ENCODE measurements at places on chromosomes 11 and 22. TPM values are rescaled to one million over a fixed set of nuclear protein-coding genes. Genes with fewer than 3 reads are reported as not detected.

GRCh38 chr11:33390944-33391892, 134.0 kb downstream of the HIPK3 start:
- no peaks in the 10 kb centered on the region for H3K27me3 ChIP-seq
- H3K4me1 ChIP-seq, result no peaks in the 10 kb centered on the region
- no peaks in the 10 kb centered on the region for H3K36me3 ChIP-seq
- no peak overlapping the region for H3K4me3 ChIP-seq

- no peak overlapping the region for H3K27ac ChIP-seq
- no peaks in the 10 kb centered on the region for H3K36me3 ChIP-seq
- H3K27me3 ChIP-seq, result no peaks in the 10 kb centered on the region
- DNase-seq, result no peak
Observed at GRCh38 chr22:17675584-17675983, 37.0 kb downstream of the BCL2L13 start.

GRCh38 chr22:21632237-21632895, at the start of gene CCDC116:
Gene CCDC116, plus strand, starts transcription at chr22:21632760. Its CDS starts 422 bp downstream, at chr22:21633182.
- no peaks in the 10 kb centered on the region for H3K27me3 ChIP-seq
- DNase-seq, result peak; percentile 60
- no peak within 1 kb of the TSS for H3K4me3 ChIP-seq

- no peaks in the 10 kb centered on the region for H3K36me3 ChIP-seq
- no peaks in the 10 kb centered on the region for H3K27me3 ChIP-seq
- no peaks in the 10 kb centered on the region for H3K4me1 ChIP-seq
- H3K27ac ChIP-seq, result no peak overlapping the region
Observed at GRCh38 chr11:110199184-110199981, 97.0 kb downstream of the RDX start.

DNA sequence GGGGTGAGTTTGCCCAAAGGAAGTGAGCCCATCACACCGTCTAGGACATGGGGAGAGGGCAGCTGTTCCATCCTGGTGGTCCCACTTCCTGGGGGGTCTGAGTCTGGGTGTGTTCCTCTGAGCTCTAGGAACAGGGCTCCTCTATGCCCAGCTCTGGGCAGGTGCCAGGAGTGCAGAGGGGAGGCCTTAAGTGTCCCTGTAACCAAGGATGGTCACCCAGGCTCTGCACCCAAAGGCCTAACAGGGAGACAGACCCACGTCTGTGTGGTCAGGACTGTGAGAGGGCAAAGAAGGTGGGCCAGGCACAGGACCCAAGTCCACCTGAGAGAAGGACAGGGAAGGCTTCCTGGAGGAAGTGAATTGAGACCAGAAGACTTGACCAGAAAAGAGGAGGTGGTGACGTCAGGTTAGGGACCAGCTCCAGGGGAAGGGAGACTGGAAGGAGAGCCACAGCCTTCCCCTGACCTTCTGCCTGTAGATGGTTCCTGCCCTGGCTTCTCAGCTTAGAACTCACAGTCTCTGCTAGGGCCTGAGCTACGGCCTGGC, 11.3 kb upstream of the TCF20 start:
- H3K4me1 ChIP-seq, result no peaks in the 10 kb centered on the region
- no peak overlapping the region for H3K4me3 ChIP-seq
- no peaks in the 10 kb centered on the region for H3K36me3 ChIP-seq

GRCh38 chr11:75328426-75329277, 22.8 kb downstream of the ARRB1 start:
- H3K27ac ChIP-seq, result no peak overlapping the region
- no peaks in the 10 kb centered on the region for H3K36me3 ChIP-seq
- DNase-seq, result peak; percentile 85
- no peak overlapping the region for H3K4me3 ChIP-seq
- no peaks in the 10 kb centered on the region for H3K27me3 ChIP-seq
- no peaks in the 10 kb centered on the region for H3K4me1 ChIP-seq

- DNase-seq, result no peak
- H3K36me3 ChIP-seq, result no peaks in the 10 kb centered on the region
- no peaks in the 10 kb centered on the region for H3K27me3 ChIP-seq
- H3K27ac ChIP-seq, result no peak overlapping the region
Observed at GRCh38 chr11:27209562-27210005, 153.4 kb downstream of the CCDC34 start.

DNA sequence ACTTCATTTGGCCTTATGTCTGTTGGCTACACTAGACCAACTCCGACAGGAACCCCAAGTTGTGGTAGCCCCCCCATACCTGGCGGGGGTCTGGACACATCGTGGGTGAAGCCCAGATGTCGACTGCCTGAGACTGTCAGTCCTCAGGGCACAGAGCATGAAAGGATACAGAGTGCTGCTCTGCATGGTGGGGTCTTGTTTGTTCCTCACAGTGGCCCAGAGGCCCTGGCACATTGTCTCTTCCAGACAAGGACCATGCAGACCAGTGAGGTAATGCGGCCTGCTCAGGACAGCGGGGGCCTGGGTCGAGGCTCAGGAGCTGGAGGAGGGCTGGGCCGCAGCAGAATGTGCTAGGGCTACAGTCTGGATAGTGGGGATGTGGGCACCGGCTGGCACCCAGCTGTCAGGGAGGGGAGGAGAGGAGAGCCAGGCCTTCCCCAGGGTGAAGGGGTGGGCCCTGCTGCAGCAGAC, 14.6 kb downstream of the CAPN5 start:
- H3K4me3 ChIP-seq, result no peak overlapping the region
- no peaks in the 10 kb centered on the region for H3K4me1 ChIP-seq
- peak; percentile 45 for DNase-seq
- H3K36me3 ChIP-seq, result no peaks in the 10 kb centered on the region
- no peaks in the 10 kb centered on the region for H3K27me3 ChIP-seq
- no peak overlapping the region for H3K27ac ChIP-seq

- H3K27ac ChIP-seq, result no peak overlapping the region
- H3K36me3 ChIP-seq, result no peaks in the 10 kb centered on the region
- DNase-seq, result no peak
- H3K4me3 ChIP-seq, result no peak overlapping the region
Observed at GRCh38 chr22:46452195-46453005, 85.0 kb downstream of the CELSR1 start.

HEPHL1 gene
- total RNA-seq, result 0.06 TPM

TNNI2 gene
- total RNA-seq, result 0.81 TPM

MRGPRX3 gene
- not detected for total RNA-seq

MOGAT2 gene
- not detected for total RNA-seq

SYT7 gene
- total RNA-seq, result 2.3 TPM

SOX10 gene
- total RNA-seq, result 2.6 TPM

CHRM1 gene
- not detected for total RNA-seq
